Tracheal epithelial cell (primary cell): ENCODE measurements at places on chromosomes 16 and 17. TPM values are rescaled to one million over a fixed set of nuclear protein-coding genes. Genes with fewer than 3 reads are reported as not detected.

The SMTNL2 gene
- under 0.01 TPM in 1 of 2 replicates, not detected in the other for total RNA-seq

The LRRC37A gene
- 0.48 and 1.5 TPM in 2 replicates for total RNA-seq

The SGSH gene
- total RNA-seq: 3.4 and 5.8 TPM in 2 replicates

The RRAD gene
- 62.4 and 118 TPM in 2 replicates for total RNA-seq

The ABCA10 gene
- total RNA-seq: 0.48 and 0.85 TPM in 2 replicates

The NOS2 gene
- 0.21 TPM in 1 of 2 replicates, not detected in the other for total RNA-seq

The KRT32 gene
- total RNA-seq: not detected in 2 replicates

The SMPD3 gene
- not detected in 2 replicates for total RNA-seq

The DGKE gene
- total RNA-seq: 4.1 and 7.0 TPM in 2 replicates

The PHOSPHO1 gene
- not detected in 2 replicates for total RNA-seq

The PSKH1 gene
- 8.2 and 13.6 TPM in 2 replicates for total RNA-seq

The LAT gene
- total RNA-seq: 0.48 and 0.85 TPM in 2 replicates

The KRTAP9-8 gene
- not detected in 2 replicates for total RNA-seq

The KRT16 gene
- 2,720 and 3,196 TPM in 2 replicates for total RNA-seq

The CD300LB gene
- total RNA-seq: not detected in 2 replicates

The RHBDF1 gene
- total RNA-seq: 12.4 and 24.8 TPM in 2 replicates

The HSD11B2 gene
- 1.9 and 3.8 TPM in 2 replicates for total RNA-seq

The PRDM7 gene
- not detected in 2 replicates for total RNA-seq

The HBM gene
- not detected in 2 replicates for total RNA-seq

The TAC4 gene
- total RNA-seq: not detected in 2 replicates

The C16orf54 gene
- total RNA-seq: not detected in 2 replicates

The RDM1 gene
- 1.4 TPM in 1 of 2 replicates, not detected in the other for total RNA-seq

The HBQ1 gene
- 0.48 TPM in 1 of 2 replicates, not detected in the other for total RNA-seq

The GPRC5B gene
- total RNA-seq: 0.21 and 1.2 TPM in 2 replicates

The CHST6 gene
- total RNA-seq: 0.48 and 2.1 TPM in 2 replicates

The CALB2 gene
- 0.48 and 2.1 TPM in 2 replicates for total RNA-seq

The RAMP2 gene
- not detected in 2 replicates for total RNA-seq

The RPL38 gene
- total RNA-seq: 891 and 1,081 TPM in 2 replicates

The IGF2BP1 gene
- under 0.01 and 0.24 TPM in 2 replicates for total RNA-seq
